ENCODE measurements at places on chromosomes 6 and 20.
A peak's percentile ranks its signal among the peaks of the same experiment; 100 is the strongest.

- no peak for DNase-seq
Observed at GRCh38 chr6:121925024-121925423, 474.4 kb upstream of the HSF2 start.

- DNase-seq: peak; percentile 54
Observed at GRCh38 chr6:135451617-135452190, 45.8 kb downstream of the AHI1 start.

DNA sequence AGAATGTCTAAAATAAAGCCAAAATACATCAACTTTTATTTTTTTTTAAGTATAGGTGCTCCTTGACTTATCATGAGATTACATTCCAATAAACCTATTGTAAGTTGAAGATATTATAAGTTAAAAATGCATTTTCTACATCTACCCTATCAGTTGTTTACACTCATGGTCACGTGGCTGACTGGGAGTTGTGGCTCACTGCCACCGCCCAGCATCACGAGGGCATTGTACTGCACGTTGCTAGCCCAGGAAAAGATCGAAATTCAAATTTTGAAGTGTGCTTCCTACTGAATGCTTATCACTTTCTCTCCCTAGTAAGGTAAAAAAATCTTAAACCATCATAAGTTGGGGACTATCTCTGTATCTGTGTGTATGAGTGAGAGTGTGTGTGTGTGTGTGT, 126.6 kb upstream of the RIN2 start:
- DNase-seq: no peak

GRCh38 chr20:36819659-36820058, 46.1 kb upstream of the DSN1 start:
- DNase-seq: no peak

DNA sequence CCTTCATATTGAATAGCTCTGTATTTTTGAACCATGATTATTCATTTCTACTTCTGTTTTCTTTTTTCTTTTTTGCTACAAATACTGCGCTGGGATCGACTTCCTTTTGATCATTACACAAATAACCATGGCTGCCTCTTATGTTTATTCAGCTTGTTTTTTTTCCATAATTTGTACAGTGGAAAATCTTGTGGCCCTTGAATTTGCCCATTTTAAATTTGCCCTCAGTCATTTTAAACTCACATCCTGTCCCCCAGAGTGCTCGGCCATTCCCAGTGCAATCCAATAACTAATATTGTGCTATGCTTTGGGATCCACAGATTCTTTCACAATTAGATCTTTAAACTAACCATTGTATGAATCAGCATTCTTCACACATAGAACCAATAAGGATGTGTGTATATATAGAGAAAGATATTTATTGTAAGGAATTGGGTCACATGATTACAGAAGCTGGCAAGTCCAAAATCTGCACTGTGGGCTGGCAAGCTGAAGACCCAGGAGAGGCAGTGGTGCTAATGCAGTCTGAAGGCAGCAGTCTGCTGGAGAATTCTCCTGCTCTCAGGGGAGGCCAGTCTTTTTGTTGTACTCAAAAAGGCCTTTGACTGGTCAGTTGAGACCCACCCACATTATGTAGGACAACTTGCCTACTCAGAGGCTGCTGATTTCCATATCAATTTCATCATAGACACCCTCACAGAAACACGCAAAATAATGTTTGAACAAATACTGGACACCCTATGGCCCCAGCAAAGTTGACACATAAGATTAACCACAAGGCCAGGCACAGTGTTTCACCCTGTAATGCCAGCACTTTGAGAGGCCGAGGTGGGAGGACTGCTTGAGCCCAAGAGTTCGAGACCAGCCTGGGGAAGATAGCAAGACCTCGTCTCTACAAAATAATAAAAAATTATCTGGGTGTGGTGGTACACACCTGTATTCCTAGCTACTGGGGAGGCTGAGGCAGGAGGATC, 147.1 kb downstream of the MTHFD1L start:
- DNase-seq: peak; percentile 91

DNA sequence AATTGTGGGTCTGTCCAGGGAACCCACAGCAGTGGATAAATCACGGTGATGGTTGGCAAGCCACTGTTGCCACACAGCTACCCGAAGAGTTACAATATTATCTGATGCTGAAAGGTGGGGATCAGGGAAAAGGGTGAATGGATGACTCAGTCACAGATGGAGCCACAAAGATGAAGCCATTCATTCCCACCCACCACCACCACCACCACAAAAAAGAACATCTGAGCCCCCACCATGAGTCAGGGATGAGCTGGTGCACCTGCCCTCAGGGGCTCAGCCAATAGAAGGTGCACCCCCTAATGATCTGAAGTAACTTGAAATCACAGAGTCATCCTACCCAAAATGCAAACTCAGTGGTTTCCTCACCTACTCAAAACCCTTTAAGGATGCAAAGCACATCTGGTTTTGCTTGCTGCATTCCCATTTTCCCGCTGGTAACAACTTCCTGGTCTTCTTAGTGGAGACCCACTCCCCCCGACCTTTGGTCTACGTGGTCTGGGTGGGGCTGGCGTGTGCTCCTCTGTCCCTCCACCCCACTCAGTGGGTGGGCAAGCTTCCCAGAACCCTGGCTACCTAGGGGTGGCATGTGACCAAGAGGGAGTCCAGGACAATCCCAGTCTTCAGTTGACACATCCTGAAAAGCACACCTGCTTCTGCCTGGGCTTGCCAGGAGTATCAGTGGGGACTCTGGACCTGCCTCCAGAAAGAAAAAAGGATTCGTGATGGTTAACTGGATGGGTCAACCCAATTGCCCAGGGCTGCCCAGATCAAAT, 125.5 kb downstream of the ANKRD60 start:
- DNase-seq: no peak

DNA sequence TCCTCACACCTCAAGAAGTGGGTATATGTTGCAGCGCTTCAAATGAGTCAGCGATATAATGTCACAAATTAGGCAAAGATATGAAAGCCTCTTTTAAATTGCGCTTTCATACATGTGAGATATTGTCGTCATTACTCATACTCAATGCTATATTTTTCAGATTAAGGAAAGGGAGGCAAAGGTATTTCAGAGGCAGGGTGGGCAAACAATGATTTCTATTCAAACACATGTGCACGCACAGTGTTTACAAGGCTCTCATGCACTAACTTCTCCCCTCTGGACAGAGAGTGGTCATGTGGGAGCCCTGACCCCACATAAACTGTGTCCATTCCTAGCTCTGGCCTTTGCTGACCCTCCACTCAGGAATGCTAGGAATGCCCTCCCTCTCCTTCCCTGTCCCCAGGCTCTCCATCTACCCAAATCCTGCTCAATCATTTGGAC, 112.1 kb upstream of the TMEM170B start:
- no peak for DNase-seq

DNA sequence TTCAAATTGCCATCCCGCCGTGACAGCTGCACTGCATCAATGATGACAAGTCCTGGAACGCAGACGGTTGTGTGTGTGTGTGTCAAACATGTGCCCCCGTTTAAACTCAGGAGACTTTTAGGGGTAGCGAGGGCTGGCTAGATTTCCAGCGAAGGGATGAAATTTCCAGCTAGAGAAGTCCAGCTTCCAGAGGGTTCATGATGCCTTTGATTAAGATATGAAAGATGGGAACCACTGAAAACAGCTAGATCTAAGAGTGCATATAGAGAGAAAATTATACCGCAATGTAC, 644 bp downstream of the KIZ start:
- peak; percentile 10 for DNase-seq

GRCh38 chr20:5691918-5692618, 58.1 kb upstream of the SHLD1 start:
- DNase-seq: no peak

- no peak for DNase-seq
Observed at GRCh38 chr20:15740046-15740775, 833.0 kb downstream of the KIF16B start.

DNA sequence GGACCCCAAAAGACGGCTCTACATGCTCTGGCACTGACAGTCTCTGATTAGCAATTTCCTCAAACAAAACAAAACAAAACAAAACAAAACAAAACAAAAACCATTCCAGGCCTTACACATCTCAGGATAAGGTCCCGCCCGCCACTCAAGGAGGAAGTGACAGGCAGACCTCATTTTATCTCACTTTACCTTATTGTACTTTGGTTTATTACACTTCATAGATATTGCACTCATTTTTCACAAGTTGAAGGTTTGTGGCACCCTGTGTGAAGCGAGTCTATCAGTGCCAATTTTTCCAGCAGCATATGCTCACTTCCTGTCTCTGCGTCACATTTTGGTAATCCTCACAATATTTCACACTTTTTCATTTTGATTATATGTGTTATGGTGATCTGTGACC, 15.2 kb downstream of the ZBP1 start:
- no peak for DNase-seq

DNA sequence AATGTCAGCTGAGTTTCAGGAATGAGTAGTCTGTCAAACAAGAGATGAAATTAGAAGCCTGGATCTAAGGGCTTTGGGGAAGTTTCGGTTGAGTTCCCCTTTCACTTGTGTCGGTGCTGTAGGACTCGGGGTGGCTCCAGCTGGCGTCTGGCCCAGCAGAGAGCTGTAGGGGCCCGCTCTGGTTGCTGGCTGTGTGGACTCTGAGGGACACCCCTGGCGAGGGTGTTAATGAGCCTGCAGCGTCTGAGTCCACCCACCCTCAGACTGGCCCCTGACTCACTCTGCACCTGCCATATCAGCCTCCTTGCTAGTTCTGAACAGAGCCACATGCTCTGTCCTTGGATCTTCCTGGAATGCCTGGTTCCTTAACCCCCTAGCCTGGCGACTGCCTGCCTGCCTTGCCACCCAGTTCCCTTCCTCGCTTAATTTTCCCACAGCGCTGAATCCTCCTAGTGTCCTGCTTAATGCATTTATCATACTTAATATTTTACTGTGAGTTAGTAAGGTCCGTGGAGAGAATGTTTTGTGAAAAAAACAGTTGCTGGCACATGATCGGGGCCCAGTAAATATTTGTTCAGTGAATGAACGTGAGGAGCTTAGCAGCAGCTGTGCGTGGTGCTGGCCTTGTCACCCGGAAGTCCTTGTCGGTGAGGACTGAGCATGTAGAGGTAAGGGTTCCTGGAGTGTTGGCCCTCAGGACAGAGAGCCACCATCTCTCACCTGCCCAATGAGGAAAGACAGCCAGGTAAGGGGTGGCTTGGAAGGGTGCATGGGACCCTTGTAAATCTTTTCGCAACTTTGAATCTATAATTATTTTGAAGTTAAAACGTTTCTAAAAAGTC, 1.6 kb downstream of the DNAJC5 start:
- no peak for DNase-seq

GRCh38 chr6:11705069-11705468, 73.5 kb downstream of the ADTRP start:
- DNase-seq: no peak

DNA sequence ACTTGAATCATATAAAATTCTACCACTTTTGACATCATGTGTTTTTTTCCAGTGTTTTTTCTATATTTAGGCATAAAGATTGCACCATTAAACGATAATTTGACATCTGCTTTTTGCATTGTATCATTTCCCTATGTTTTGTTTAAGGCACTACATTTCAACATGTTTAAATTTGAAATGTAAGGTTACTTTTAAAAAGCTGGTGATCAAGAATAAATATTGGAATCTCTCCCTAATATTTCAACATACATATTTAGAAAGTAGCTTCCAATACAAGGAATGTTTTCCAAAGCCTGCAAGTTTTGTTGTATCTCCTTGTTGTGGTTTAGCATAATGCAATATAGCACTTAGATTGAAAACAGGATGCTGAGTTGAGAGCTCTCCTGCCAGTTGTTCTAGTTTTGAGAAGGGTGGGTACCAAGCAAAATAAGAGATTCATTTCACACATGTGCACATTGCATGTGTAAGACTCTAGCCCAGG, 76.5 kb downstream of the SYNJ2 start:
- peak; percentile 39 for DNase-seq

- DNase-seq: no peak
Observed at GRCh38 chr20:35735826-35736470, 6.1 kb downstream of the RBM39 start.

DNA sequence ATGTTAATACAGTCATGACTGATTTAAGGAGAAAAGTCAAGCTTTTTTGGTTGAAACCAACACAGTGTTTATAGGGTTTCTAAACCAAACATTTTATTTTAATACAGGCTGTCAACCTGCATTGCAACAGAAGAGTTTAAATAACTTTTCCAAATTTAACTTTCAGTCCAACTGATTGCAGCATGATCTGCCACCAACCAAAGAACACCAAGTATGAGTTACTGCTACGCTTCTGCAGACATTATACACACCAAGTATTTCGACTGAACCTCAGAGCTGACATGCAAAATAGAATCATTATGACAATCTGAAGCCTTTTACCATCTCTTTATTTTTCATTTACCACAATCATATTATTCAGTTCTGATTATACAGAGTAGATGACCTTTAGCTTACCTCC, 151.2 kb upstream of the DST start:
- no peak for DNase-seq

- peak; percentile 37 for DNase-seq
Observed at GRCh38 chr6:28953585-28954258, 29.9 kb upstream of the TRIM27 start.

GRCh38 chr6:41684311-41685180, 46.3 kb downstream of the MDFI start:
- DNase-seq: no peak

DNA sequence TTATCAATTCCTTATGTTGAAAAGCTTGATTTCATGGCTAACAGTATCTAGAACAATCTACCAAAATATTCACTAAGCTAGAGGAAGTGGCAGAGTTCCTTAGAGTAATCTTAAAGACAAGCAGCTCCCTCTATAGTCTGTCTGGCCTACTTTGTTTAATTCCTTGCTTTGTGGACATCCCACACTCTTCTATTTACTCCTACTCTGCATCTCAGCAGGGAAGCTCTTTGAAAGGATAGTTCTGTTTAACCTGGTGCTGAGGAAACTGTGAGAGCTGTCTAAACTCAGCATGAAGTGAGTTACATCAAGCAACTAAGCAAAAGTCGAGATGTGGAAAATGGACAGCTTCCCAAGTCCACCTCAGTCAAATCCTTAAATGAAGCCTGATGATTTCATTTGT, 4.3 kb downstream of the REV3L start:
- DNase-seq: peak; percentile 64
